ENCODE measurements at places on chromosomes 3 and 15.

DNA sequence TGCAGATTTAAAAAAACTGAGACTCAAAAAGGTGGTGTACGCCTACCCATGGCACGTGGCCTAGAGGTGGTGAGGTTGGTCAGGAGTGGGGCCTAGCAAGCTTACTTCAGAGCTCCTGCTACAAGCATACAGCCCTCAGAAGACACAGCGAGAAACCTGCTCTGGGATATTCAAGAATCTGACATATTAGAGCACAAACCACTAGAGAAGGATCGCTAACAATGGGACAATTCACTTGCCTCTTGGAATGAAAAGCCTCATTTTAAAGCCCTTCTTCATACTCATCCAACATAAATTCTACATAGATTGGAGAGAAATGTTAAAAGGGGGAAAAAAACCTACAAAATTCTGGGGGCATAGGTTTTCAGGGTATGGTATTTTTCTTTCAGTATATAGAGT is 118.0 kb upstream of the ARHGEF3 start:
- no peak for DNase-seq

GRCh38 chr15:66621491-66622467 is 56.0 kb upstream of the LCTL start:
- no peak for DNase-seq

- no peak for DNase-seq
These were observed 594.4 kb downstream of the FOXP1 start for GRCh38 chr3:70989174-70989573.

DNA sequence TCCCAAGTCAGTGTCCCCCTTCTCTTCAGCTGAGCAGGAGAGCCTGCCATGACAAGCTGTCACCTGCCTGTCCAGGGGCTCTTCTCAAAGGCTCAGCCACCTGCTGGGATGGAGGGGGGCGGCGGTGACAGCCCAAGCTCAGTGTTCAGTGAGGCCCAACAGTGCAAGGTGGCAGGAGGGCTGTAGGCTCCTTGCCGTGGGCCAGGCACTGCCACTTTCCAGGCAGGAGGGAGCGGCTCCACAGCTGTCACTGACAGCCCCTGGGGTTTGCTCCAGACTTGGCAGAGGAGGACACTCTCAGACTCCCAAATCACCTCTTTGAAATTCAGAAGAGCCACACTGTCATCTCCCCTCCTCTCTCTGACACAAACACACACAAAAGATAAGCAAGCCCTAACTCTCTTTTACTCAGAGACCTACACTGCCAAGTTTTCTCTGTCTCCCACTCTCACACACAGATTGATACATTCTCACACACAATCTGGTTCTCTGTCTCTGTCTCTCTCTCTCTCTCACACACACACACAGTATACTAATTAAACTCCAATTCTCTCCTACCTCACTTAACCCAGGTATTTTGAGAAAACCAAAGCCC is 443.3 kb downstream of the EPHB1 start:
- DNase-seq = no peak

- no peak for DNase-seq
These were observed 469.5 kb downstream of the CNTN4 start for GRCh38 chr3:2568156-2568555.

DNA sequence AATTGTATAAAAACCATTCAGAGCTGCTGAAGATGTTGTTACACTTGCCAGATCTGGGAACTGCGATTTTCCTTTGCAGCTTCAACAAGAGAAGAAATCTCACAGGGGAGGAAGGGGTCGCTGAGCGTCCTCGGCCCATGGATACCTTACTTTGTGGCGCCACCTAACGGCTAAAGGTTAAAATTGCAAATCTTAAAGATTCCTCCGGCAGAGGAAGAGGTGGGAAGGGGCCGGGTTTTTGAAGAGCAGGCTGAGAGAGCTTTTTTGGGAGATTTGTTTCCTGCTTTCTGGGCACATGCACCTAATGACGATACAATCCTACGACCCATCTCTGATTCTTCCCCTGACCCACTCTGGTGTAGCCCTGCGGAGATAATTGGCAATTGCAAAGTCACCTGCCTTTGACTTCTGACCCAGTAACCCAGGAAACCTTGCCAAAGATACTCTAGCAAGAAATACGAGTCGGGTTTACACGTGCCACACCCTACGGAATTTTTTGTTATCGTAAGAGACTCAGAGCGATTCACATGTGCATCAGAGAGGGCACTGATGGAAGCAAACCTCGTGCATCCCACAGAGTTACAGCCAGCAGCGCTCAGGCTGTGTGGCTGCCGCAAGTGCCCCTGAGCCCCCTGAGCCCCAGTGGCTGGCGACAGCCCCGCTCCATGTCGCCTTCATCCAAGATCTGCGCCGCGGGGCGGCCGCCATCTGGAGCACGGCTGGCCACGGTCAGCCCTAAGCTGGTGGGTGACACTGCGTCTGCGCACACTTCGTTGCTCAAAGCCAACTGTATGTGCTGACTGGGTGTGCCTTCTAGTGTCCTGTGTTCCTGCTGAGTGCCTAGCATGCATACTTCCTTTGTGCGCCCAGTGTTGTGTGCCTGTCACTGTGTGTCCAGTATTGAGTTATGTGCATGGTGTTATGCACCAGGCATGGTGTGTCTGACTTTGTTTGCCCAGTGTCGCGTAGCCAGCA is 55.2 kb upstream of the CHRNA7 start:
- DNase-seq = no peak

DNA sequence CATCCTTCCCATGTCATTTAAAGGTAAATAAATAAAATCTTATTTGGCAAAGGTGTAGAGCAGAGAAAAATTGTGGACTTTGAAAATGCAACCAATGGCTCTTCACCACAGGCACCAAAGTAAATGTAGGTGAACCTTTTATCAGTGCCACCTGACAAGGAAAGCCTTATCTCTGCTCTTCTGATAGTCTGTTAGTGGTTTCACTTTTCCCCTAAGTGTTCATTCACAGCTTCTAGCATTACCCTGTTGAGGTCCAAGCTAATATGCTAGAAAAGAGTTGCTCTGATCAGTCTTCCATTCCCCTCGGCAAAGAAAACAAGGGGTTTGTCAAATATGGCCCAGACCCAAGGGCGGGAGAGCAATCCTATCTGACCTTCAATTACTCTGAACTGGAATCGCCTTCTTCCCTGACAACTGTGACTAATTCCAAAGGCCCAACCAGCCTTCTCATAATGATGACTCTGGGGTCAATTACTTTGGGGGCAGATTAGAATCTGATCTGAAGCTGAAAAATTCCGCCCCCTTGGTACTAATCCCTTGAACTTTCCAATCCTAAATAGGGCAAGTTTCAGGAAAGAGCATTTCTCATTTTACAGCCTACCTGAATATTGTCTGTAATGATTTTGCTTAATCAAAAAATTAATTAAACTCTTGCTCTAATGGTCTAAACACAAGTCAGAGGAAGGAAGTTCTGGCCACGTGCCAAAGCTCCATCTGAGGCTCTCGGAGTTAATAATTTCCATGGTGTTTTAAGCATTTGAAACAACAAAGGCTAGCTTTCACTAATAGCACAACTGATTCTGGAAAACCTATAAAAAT is 52.4 kb downstream of the SETMAR start:
- no peak for DNase-seq

- no peak for DNase-seq
These were observed 141.1 kb downstream of the PTPRG start for GRCh38 chr3:61702453-61702852.

DNA sequence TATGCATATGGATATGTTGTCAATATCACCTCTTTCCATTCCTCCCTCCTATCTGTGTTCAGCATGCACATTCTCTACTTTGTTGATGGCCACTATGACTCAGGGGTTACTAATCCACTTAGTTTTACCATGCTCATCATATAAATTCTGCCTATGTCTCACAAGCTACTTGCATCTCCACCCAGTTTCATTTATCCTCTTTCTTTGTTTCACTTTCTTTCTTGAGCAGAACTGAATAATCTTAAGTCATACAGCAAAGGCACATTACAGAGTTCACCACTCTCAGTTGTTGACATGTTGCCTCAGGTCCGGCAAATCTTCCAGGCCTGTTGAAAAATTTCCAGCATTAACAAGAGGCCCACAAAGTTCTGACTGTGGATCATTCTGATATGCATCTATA is 71.5 kb downstream of the SSR3 start:
- DNase-seq = no peak

DNA sequence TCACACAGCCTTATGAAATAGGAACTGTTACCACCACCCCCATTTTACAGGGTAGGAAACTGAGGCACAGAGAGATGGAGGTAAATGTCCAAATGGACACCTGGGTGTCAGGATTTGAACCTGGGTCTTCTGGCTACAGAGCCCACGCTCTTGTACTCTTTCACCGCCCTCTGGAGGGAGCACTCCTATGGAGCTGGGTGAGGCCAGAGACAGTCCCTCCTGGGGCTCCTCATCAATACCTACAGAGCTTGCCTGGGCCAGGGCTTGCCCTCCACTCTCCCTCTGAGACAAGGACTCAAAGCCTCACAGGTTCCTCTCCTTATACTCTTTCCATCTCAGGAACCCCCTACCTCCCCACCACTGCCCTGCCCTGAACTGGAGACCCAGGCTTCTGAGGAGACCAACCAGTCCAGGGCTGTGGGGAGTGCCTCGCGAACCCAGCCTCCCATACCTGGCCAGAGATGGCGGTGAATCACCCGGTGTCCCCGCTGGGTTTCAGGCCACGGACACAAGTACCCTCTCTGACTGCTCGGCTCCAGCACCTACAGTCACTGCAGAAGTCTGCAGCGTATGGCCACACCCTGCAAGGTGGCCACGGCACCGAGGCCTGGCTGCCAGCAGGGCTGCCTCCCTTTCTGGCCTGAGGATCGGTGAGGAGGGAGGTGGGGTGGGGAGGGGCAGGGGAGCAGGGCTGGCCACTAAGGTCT is 22.1 kb upstream of the ATP2B2 start:
- no peak for DNase-seq

- DNase-seq = no peak
These were observed 12.2 kb downstream of the MUC20 start for GRCh38 chr3:195732940-195733339.

DNA sequence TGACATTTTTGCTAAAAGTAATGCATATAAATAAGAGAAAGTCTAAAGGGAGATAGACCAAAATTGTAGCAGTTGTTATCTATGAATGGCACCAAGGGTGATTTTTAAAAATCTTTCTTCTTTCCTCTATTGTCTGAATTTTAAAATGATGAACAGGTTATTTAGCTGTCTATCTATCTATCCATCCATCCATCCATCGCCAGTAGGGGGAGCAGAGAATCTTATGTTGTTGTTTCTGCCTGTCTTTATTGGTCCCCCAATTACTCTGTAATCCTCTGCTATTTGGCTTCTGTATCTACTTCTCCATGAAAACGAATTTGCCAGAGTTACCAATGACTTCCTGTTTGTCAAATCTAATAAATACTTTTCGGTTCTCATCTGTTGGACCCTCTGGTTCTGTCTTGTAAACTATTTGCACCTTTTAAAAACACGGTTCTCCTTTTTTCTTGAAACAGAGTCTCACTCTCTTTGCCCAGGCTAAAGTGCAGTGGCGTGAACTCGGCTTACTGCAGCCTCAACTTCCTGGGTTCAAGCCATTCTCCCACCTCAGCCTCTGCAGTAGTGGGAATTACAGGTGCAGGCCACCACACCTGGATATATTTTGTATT is 86.0 kb downstream of the ECT2 start:
- DNase-seq = no peak

DNA sequence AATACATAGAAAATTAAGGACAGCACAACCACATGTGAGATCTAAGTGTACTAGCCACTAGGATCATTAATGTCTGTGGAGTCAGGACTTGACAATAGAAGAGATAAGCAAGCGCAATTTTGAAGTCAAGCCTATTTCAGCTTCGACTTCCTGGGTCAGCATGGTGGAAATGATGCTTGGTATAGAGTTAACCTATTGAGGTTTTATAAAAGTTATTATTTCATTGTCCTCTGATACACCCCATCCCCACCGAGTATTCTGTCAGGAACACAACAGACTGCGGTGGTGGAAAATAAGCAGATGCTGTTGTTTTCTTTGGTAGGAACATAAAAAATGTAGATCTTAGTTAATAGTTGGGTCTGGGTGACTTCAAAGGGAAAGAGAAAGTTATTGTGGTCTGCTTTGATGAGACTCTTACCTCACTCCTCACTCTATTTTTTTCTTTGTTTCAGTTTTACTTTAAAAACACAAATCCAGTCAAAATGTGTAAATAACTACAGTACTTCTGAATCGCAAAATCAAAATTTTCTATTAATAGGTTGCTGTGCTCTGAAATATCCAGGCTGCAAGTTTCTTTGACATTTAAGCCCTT is 82.1 kb downstream of the IL5RA start:
- DNase-seq = no peak

DNA sequence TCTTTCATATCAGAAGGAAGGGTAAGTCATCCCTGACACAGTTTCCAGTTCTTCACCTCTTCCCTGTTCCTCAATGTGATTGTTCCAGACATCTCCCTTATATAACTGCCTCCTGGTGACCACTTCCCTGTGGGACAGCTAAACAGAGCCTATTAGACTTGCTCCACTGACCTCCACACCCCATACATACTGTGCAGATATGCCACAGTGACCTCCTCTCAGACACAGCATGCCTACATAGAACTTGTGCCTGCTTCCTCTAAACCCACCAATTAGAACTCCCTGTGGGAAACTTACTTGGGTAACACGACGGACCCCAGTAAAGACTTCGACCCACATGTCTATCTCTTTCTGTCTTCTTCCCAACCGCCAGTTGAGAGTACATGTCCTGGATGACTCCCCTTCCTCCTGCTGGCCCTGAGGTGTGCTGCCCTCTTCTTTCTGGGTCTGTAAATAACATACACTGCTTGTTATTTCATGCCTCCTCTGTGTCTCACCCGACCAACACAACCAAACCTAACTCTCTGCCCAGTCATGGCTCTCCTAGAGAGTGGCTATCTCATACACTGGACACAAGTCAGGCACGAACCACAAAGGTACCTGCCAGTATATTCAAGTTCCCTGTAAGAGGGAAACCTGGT is 53.0 kb downstream of the IGSF11 start:
- DNase-seq = no peak

DNA sequence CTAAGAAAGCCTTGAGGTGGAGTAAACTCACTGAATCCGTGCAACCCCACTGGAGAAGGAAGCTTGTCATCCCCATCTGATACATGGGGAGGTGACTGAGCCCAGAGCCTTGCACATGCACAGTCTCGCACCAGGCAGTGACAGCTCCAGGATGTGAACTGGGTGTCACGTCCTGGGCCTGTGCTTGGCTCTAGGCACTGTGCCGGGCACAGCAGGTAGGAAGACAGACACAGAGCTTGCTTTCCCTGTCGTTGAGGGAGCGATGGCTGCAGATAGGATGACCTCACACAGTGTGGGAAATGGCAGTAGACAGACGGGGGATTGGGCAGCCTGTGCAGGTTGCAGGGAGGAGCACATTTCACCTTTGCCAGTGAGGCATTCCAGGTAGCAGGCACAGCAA is 12.2 kb upstream of the ATP2B2 start:
- DNase-seq = no peak

DNA sequence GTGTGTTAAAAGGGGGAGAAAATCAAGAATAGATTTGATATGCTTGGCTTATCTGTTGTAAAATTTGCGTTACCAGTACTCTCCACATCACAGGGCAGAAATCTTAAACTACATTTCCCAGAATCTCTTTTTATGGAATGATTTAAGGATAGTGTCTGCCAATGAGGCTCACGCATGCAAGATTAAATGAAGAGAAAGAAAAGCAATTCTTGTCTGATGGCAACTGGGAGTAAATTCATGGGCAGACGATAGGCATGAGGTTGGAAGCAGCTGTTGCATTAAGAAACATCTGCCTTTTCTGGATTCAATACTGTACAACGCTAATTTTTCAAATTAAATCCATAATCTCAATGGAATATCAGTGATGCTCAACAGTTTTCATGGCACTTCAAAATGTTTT is 27.2 kb upstream of the ANKRD28 start:
- no peak for DNase-seq

- no peak for DNase-seq
These were observed 98.1 kb upstream of the SYNPR start for GRCh38 chr3:63179862-63180522.

- no peak for DNase-seq
These were observed 11.5 kb downstream of the GXYLT2 start for GRCh38 chr3:72899349-72899765.
